ENCODE measurements at places on chromosomes 2 and 18.

DNA sequence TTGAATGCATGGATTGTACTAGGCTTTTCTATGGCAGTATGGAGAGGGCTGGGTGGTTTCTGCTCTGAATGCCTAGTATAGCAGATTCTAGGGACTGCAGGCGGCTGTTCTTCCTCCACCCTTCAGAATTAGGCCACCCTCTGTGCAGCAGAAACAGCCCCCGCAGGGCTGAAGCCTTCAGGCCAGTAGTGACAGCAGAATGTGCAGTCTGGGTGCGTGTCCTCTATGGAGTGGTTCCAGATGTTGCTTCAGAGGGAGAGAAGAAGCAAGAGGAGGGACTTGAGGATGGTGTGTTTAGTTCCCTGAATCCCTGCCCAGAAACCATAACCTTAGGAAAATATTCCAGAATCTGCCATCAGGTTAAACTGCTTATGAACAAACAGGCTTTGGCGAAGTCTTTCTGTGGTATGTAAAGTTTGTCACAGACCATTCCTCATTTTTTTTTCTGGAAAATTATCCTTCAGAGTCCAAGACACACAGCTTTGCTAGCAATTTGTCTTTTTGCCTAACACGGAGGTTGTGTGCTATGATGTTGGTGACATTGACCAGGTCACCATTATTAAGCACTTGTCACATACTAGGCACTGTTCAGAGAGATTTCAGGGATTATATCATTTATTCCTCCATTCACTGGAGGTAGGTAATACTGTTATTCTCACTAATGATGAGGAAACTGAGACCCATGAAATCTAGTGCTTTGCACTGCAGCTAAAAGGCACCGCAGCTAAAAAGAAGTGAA lies 21.1 kb downstream of the CASP10 start:
- DNase-seq = no peak

DNA sequence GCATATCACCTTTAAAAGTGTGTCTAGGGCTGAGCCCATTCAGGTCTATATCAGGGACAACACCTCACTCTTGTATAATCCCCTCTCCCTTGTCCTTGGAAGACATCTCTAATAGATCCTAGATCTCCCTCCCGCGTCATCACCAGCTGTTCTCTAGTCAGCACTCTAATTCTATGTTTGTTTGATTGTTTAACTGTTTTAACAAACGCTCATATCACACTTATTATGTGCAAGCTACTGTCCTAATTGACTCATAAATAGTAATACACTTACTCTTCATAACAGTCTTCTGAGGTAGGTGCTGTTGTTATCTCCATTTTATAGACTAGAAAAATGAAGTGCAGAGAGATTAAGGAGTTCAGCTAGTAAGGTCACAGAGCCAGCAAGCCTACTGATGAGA lies 1.6 kb upstream of the ERMN start:
- DNase-seq = no peak

- no peak for DNase-seq
Measured at GRCh38 chr2:166013878-166014277, 60.3 kb upstream of the TTC21B start.

GRCh38 chr2:218885981-218886947 lies 5.6 kb downstream of the WNT10A start:
- no peak for DNase-seq

DNA sequence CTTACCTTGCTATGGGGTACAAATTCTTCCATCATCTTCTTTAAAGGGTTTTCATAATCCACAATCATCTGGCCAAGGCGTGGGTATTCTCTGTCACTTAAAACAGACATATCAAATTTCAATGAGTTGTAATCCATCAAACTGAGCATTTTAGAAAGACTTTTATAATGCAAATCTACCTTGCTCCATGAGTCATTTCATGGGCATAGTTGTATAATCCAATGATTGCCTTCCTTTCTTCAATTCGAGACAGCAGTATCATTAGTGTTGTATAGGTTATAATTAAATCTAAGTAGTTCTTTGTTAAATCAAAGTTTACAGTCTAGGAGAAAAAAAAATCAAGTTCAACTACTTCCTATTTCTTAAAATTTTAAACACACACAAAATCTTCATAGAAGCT lies 36.3 kb downstream of the NCKAP1 start:
- DNase-seq = no peak

DNA sequence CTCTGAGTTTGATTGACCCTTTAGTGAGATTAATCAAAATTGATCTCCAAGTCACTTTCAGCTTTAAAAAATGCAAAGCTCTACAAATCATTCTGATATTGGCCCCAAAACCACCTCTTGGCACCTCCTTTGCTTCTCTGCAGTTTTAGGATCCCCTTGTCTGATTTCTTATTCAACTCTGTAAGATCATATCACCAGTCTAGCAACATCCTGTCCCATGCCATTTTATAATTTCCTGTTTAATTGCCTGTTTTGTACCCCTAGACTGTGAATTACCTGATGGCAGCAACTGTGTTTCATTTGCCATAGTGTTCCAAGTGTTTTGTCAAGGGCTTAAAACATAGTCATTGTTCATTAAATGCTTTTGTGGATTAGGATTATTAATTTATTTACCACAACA lies 406.3 kb upstream of the TRIB2 start:
- DNase-seq = no peak

DNA sequence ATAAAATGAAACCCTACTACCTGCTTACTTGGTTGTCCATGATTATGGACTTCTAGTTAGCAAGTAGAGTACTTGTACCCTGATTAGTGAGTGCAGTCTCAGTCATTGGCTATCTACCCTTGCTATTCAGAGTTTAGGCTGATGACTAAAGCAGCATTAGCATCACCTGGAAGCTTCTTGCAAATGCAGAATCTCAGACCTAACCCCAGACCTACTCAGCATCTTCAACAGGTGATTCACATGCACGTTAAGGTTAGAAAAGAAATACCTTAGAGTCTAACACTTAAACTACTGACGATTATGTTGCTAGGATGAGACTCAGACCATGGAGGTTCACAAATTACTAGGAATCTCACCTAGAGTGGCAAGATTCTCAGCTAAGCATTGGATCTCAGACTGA lies 399.9 kb upstream of the FANCL start:
- no peak for DNase-seq

DNA sequence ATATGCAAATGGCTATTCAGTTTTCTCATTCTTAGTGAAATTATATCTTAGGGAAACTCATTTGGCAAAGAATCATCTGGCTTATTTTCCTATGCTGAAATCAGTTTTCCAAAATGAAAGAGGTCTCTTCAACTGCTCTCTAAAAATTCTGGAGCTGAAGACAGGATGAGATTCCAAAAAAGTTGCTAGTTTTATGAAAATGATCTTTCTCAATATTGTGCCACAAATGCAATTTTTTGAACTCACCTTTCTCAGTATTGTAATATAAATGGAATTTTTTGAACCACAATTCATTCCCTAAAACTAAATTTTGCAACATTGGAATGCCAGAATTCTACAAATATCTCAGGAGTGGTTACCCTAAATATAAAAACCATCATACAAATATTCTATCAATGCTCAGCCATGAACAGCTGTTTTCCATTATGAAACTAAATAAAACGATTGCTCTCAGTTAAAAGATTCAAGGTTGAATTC lies 147.7 kb upstream of the PKDCC start:
- no peak for DNase-seq

DNA sequence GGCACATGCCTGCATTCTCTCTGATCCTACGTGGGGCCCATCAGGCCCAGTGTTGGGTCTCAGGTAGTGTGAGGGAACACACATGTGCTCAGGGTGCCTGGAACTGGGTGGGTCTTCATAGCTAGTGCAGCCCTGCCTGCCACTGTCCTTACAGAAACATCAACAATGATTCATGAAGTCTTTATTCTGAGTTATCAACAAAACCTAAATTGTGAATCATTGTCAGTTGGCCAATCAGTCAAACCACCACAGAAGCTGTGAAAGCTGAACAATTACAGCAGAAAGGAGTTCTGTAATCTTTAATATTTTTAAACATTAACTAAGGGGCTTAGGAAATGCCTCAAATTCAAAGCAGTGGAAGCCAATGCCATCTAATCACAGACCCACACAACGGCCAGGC lies 82.8 kb upstream of the ZNF521 start:
- no peak for DNase-seq

GRCh38 chr2:120123090-120123489 lies 100.1 kb downstream of the TMEM185B start:
- no peak for DNase-seq

Data from left lobe of liver (tissue), 2 donors.